ENCODE measurements at places on chromosomes 2 and 18.

GRCh38 chr18:55013685-55014084 is 54.4 kb upstream of the CCDC68 start:
- DNase-seq, result no peak

DNA sequence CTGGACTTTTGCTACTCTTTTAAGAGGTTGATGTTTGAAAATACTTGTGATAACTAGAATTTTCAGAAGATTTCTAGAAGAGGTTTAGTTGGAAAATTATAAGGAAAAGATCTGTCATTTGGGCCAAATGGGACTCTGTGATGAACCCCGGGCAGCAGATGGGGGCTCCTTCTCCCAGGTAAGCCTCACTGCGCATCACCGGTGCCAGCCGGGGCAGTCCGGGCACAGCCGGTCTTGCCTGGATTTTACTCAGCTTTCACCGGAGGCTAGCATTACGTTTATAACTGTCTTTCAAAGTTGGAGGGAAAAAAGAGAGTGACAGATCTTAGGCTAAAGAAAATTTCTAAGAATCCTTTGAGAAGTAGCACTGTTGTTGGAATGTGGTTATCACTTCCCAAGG is 97.4 kb upstream of the B3GNT7 start:
- DNase-seq, result no peak

GRCh38 chr2:88049622-88050021 is 6.0 kb downstream of the KRCC1 start:
- DNase-seq, result no peak

GRCh38 chr2:160294339-160294803 is 94.3 kb upstream of the ITGB6 start:
- no peak for DNase-seq

DNA sequence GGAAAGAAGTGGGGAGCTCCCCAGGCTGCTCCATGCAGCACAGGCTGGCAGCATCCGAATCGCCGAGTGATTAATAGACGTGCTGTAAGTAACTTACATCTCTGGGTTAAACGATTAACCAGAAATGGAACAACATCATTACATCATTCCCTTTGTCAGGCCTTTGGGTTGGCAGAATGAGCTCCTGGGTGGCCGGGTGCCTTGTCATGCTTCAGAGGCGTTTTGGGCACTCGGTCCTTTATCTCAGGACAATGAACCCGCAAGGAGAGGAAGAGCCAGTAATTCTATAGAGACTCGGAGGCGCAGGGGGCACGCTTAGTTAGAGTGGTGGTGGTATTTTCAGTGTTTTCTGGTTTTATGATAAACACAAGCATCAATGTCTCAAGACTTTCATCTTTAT is 146.9 kb upstream of the TPO start:
- no peak for DNase-seq

Data from activated naive CD4-positive, alpha-beta T cell (primary cell).